ENCODE measurements at places on chromosomes 5 and 9.

GRCh38 chr9:15543047-15543813 is 9.6 kb upstream of the CCDC171 start:
- DNase-seq = no peak

GRCh38 chr9:108972626-108973209 is 38.5 kb downstream of the ABITRAM start:
- DNase-seq = no peak

- no peak for DNase-seq
Measured at GRCh38 chr9:8179381-8180053, 379.9 kb upstream of the DMAC1 start.

GRCh38 chr5:34731435-34732232 is 75.5 kb downstream of the RAI14 start:
- DNase-seq = no peak

DNA sequence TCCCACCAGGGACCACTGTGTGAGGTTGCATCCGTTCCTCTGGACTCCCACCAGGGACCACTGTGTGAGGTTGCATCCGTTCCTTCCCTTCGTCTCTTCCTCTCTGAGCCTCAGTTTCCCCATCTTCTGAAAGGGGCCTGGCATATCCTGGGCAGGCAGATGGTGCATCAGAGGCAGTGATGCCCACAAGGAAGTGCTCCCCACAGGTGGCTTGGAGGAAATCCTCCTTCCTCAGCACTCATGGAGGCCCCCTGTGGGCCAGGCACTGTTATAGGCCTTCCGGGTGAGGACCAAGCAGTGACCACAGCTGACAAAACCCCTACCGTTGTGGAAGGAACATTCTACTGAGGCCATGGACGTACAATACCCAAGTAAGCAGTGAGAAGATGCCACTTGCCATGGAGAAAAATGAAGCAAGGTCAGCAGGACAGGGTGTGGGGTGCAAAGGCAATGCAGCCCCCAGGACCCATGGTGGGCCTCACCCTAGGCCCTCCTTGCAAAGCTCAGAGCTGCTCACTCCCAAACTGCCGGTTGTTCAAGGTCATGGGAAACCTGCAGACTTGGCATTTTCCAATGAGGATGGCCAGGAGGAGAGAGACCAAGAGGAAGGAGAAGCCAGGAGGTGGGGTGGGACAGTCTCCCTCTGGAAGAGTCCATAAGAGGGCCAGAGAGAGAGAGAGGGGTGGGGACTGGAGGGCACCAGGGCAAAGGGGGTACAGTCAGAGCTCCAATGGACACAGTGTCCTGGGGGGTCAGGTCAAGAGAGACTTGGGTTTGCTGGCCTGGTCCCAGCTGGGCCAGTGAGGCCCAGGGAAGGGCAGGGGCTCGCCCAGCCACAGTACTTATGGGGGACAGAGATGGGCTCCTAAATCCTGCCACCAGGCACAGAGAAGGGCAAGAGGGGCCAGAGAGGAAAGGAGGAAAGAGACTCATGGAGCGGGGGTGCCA is 51.1 kb downstream of the C9orf50 start:
- no peak for DNase-seq

DNA sequence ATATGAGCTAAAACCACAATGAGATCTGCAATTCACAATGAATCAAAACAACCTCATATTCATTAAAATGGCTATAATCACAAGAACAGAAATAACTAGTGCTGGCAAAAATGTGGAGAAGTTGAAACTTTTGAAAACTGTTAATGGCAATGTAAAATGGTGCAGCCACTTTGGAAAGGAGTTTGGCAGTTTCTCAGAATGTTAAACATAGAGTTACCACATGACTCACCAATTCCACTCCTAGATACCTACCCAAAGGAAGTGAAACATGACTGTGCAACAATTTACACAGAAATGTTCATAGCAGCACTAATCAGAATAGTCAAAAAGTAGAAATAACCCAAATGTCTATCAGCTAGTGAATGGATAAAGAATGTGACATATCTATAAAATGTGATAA is 862.2 kb downstream of the DTWD2 start:
- DNase-seq = no peak

DNA sequence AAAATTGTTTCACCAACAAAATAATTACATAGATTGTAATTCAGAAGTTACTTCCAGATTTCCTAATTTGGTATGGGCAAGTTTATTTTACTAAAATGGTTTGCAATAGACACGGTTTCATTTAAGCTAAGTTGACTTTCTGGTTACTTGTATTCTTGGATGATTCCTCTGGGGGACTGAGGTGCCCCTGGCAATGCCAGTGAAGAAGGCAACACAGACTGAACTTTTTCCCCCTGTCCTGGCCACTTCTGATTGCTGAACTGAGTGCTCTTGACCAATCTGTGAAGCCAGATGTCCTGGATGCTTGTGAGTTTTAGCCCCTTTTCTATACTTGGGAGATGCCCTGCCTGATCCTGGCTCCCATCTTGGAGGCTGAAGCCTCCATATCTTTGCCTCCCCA is 66.3 kb upstream of the FANCC start:
- no peak for DNase-seq

DNA sequence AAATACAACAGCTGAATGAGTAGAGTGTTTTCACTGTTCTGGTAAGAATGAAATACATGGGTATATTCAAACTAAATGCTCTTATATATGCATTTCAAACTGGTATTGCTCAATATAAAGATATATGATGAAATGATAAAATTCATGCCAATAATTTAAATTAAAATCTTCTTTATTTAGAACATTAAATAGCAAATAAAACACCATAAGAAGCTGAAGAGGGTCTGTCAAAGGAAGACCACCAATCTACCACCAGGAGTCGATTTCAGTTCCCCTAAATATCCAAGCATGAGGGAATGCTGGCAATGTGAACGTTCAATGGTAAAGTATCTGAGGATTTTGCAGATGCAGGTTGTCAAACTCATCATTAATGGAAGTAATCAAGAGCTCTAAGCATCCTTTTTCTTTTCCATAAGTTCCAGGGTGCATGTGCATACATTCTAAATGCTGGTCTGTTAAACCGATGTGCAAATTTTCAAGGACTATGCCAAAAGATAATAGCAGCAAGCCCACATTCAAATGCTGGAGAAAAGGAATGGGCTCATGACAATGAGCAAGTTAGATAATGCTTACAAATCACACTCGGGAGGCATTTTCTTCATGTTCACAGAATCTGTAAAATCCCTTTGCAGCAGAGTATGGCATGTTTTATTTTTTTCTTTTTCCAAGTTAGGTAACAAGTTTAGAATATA is 118.8 kb upstream of the MTAP start:
- DNase-seq = no peak

GRCh38 chr5:173498739-173499470 is 117.5 kb downstream of the BOD1 start:
- DNase-seq = no peak
